ENCODE measurements at places on chromosomes 16 and 17. TPM values are rescaled to one million over a fixed set of nuclear protein-coding genes. Genes with fewer than 3 reads are reported as not detected.
A peak's percentile ranks its signal among the peaks of the same experiment; 100 is the strongest.

The MXRA7 gene
- 59.6 TPM for total RNA-seq

The CDYL2 gene
- total RNA-seq: 1.6 TPM

The ZDHHC1 gene
- 2.0 TPM for total RNA-seq

The FZD2 gene
- 6.6 TPM for total RNA-seq

The NPIPB2 gene
- total RNA-seq: 5.0 TPM

DNA sequence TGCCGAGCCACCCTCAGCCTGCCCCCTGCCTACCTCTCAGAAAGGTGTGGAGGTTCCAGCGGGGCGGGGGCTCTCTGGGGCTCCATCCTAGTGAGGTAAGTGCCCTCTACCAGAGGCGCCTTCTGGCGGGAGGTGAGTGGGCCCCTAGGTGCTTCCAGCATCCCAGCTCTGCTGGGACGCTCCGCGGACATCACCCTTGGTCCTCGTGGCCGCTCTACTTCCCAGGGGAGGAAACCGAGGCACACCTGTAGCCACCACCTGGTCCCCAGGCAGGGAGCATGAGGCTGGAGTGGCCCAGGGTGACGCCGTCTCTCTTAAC, 1.4 kb downstream of the MCRIP2 start:
- no peak for DNase-seq

DNA sequence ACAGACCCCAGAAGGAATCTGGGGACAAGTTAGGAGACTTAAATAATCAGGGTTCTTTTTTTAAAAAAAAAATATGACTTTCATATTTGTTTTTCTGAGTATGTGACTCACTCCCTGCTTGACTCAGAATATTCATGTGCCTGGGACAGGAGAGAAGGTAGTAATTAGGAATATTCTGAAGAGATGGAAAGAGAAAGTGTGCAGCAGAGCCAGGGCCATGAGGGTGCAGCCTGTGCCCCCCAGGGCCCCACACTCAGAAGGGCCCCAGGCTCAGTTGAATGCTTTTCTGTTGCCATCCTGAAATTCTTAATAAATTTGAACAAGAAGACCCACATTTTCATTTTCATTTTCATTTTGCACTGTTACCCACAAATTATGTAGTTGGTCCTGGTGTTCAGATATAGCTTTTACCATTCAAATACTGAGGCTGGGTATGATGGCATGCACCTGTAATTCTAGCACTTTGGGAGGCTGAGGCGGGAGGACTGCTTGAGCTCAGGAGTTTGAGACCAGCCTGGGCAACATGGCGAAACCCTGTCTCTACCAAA, 11.5 kb upstream of the LONP2 start:
- DNase-seq: no peak

DNA sequence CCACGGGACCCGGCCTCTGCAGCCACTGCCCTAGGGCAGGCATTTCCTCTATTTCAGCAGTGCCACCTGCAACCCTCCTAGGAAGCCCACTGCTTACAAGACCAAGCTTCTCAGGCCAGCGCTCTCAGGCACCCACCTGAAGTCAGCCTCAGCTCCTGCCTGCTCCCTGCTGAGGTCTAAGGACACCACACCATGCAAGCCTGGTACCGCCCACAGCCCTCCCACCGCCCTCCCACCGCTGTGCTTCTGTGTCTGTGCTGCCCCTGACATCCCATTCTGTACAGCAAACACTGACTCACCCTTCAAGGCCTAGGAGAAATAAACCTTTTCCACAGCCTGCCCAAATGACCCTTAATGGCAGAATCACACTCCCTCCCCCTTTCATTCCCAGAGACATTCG, 6.3 kb downstream of the CLUH start:
- no peak for DNase-seq

DNA sequence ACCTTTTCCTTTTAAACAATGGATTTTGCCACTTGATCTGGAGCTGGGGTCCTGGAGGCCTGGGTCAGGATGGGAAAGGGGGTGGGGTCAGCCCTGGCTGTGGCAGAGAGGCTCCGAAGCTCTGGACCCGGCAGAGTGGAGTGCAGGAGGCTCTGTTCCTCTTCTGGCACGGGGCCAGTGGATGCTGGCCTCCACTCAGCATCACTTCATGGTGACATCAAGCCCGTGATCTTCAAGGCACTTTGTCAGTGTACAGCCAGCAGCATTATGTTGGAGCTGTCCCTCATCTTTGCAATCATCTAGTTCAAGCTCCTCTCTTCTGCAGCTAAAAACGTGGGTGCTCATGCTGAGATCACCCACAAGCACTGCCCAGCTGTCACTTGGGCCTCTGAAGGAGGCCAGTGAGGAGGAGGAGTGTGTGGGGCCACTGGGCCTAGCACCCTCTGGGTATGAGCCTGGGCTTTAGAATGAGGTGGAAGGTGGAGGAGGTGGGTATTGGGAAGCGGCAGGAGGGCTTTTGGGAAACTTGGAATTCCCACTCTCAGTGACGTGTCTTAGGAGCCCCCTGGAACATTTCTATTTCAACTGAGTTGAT, 45.9 kb upstream of the MGAT5B start:
- DNase-seq: no peak

- peak; percentile 93 for DNase-seq
These were observed 28.0 kb upstream of the MAF start for GRCh38 chr16:79628501-79628975.

DNA sequence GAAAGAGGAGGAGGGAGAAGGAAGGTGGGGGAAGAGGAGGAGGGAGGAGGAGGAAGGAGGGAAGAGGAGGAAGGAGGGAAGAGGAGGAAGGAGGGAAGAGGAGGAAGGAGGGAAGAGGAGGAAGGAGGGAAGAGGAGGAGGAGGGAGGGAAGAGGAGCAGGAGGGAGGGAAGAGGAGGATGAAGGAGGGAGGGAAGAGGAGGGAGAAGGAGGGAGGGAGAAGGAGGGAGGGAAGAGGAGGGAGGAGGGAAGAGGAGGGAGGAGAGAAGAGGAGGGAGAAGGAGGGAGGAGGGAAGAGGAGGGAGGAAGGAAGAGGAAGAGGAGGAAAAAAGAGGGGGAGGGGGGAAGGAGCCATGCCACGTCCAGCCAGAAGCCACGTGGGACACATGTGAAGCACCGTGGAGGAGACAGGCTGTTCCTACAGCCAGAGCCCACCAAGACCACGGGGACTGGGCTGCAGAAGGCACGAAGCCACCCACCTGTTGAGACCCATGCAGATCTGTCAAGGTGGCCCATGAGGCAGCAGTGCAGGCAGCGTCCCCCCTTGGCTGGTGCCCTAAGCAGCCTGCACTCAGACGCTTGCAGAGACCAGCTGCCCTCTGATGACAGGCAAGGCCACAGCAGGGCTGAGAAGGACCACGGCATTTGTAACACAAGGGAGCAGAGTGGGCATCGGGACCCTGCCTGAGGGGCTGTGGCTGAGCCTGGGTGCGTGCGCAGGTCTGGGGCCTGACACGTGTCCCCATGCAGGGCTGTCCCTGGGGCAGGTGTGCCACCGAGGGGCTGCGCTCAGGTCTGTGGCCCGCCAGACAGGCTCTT, 10.3 kb downstream of the NDUFAF8 start:
- DNase-seq: no peak

DNA sequence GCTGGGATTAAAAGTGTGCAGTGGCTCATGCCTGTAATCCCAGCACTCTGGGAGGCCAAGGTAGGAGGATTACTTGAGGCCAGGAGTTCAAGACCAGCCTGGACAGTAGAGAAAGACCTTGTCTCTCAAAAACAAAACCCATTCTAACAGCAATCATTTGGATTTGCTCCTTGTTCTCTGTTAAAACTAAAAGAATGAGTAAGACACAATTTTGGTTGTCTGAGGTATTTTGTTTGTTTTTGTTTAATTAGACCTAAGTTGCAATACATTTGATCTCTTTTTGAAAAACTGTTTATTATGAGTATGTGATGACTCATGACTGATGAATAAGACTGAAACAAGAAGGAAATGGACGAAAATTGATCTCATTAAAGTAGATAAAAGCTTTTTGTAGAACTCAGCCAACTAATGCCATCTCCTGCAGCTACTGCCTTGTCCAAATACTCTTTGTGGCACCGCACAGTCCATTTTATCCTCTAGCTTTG, 29.0 kb downstream of the GLG1 start:
- DNase-seq: peak; percentile 73

DNA sequence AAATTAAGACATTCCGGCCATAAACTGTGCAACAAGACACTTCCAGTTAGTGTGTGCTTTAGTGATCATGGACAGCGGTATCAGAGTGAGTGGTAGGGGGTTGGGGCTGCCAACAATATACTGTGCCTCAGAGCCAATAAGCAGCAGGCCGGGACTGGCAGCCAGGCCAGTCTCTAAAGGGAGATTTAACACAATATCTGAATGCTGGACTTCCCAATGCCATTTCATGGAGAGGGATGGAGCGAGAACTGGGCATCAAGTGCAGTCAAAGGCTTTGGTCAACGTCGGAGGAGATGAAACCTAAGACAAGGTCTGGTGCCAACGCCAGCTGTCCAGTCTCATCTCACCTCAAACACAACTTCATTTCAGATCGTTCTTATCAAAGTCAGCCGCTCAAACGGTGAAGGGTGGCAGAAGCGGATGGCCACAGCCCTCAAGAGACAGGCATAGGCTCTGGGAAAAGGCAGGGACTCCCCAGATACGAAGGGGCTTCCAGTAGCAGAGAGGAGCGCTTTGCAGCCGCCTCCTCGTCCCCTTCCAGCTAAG, 935 bp downstream of the USP32 start:
- DNase-seq: peak; percentile 31

GRCh38 chr17:75816693-75817092, 27.5 kb downstream of the UNC13D start:
- no peak for DNase-seq

- DNase-seq: peak; percentile 58
These were observed 1.0 kb upstream of the MFAP4 start for GRCh38 chr17:19387921-19388521.

- no peak for DNase-seq
These were observed 52.2 kb downstream of the TRARG1 start for GRCh38 chr17:1331708-1332107.

- peak; percentile 45 for DNase-seq
These were observed 122.4 kb upstream of the NUDT7 start for GRCh38 chr16:77599793-77600415.

DNA sequence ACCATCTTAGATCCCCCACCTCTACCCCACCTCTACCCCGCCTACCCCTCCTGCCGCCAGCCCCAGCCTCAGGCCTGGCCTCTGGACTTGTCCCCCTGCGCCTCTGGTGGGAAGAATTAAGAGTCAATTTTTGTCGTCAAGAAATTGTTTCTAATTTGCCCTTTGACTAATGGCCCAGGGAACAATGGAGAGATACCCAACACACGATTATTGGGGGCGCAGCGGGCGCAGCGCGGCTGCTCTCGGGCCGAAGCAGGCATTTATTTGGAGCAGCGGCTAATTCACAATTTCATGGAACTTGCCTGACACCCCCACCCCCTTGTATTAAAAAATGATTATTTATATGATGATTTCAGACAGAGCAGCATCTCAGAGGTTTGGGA, 4.4 kb upstream of the BAHCC1 start:
- no peak for DNase-seq

GRCh38 chr16:81618661-81619060, 160.4 kb upstream of the PLCG2 start:
- no peak for DNase-seq

DNA sequence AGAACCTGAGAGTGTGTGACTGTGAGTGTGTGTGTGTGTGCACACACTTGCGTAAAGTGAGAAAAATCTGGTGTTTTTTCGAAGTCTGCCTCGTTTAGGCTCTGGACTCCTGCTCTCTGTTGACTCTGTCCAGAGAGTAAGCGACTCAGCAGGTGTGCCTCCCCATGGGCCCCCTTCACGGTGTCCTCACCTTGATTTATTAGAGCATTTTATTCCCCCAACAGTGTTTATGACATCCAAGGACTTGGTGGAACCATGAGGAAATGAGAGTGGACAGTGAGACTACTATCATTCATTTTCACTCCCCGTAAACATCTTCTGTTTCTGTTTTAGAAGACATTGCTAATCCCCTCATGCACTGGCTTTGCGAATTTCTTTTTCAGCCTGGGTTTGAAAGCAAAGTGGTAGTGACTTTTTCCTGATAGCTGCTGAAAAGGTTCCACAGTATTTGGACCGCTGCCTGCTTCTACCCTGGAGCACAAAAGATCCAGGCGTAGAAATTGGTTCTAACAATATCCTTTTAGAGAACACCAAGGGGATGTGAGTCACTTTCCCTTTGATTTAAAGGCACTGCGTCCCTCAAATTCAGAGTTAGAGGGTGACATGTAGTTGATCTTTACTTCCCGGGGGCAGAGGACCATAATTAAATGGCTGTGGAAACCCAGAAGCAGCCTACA, 218.2 kb downstream of the WWOX start:
- DNase-seq: no peak

DNA sequence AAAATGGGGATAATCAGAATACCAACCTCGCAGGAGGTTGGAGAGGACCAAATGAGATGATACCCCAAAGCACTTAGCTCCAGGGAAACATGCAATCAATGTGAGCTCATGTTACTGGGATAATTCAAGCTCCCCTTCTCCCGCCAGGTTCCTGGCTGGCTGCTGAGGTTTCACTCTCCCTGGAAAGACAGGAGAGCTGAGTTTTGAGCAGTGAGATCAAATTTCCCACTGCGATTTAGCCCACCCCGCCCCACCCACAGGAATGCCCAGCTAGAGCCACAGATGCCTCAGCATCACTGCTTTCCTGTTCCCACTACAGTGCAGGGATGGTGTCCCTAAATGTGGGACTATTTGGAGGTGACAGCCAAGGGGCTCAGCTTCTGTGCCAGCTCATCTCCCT, 56.7 kb downstream of the ZNF423 start:
- no peak for DNase-seq

DNA sequence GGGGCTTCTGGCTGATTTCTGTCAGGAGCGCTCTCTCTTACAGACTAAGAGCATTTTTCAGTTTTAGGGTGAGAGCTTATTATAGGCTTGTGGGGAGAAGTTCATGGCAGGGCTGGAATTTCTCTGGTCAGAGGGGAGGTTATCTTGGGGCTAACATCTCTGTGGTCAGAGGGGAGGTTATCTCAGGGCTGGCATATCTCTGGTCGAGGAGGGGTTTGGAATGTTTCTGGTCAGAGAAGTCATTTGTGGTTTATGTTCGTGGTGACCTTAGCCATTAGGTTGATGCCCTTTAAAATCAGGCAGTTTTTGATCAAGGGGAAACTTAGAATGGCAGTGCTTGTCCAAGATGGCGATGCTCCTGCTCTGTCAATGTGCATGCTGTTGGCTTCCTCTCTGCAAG, 10.8 kb upstream of the USP31 start:
- DNase-seq: peak; percentile 11

- no peak for DNase-seq
These were observed 9.0 kb downstream of the SRR start for GRCh38 chr17:2312736-2313135.

GRCh38 chr16:19481296-19481695, 40.6 kb downstream of the GDE1 start:
- DNase-seq: peak; percentile 57

GRCh38 chr17:7573324-7574080, 5.9 kb upstream of the CD68 start:
- DNase-seq: peak; percentile 85

GRCh38 chr17:29292071-29292991, 1.6 kb downstream of the NUFIP2 start:
- peak; percentile 31 for DNase-seq

All from RPMI7951 (cell line).